ENCODE measurements at places on chromosomes 12 and 14. TPM values are rescaled to one million over a fixed set of nuclear protein-coding genes. Genes with fewer than 3 reads are reported as not detected.

DNA sequence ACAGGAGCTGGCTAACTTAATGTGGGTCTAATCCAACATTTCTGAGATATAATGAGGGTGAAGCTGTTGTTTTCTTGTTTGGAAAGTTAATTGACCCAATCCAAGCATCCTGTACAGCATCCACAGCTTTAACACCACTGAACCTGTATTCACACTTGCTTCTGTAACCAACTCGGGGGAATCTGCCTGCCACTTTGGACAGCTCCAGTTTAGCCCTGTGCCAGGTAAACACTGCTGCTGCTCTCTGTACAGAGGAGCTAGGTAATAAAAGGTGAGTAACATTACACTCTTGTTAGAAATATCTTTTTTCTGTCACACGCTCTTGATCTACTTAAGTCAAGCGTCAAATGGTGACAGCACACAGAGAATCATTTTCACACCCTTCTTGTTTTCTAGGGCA is 700 bp downstream of the OR11G2 start:
- no peaks in the 10 kb centered on the region for H3K4me1 ChIP-seq
- no peak overlapping the region for H3K4me3 ChIP-seq
- no peaks in the 10 kb centered on the region for H3K36me3 ChIP-seq
- peaks cover 4% of the 10 kb centered on the region for H3K27me3 ChIP-seq
- DNase-seq: no peak
- H3K27ac ChIP-seq: no peak overlapping the region

Gene GYS2
- total RNA-seq: not detected

Gene EFS
- 18.0 TPM for total RNA-seq

DNA sequence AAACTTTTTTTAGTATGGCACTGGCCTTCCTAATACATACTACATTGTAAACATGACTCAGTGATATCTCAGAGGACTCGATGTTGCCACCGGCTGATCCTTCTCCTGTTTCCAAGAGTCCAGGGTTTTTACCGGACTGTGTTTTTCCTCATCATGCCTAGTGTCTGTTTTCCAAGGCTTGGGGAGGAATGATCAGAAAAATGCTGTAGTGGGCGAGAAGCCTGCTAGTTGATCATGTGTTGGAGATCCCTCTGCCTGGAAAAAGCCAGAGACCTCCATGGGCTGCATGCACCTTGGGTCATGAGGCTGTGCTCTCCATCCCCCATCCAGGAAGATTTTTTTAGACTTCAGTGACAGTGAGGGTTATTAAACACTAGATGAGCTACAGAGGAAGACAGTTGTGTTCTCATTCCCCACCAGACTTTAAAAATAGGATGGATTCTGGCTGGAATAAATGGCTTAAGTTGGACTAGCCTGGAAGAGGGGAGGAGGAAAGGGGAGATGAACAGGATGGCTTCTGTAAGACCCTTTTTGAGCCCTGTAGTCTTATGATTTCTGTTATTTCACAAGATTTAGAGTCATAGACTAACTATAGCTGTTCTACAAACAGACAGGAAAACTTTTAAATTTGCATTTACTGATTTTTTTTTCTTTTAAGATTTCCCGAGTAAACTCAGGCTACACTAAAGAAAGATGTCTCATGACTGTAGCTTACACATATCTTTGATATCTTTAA is 145.7 kb downstream of the SAMD4A start:
- no peak overlapping the region for H3K4me3 ChIP-seq
- H3K4me1 ChIP-seq: no peaks in the 10 kb centered on the region
